ENCODE measurements at places on chromosomes 13 and 19.

DNA sequence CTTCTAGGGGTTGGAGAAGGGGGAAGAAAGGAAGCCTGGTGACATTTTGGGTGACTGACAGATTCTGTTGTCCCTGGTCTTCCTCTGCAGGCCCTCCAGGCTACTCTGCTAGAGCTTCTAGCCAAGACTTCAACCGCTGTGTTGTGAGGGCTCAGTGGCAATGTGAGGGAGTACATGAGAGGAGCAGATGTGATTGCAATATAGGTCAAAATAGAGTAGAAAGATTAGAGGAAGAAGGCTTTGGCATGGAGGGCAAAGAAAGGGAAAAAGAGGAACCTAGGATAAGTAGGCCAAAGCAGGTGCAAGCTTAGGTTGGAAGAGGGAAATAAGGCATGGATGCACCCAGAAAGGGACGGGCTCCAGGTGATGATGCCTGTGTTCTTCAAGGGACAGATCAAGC lies 216.9 kb downstream of the RGCC start:
- no peak for DNase-seq

DNA sequence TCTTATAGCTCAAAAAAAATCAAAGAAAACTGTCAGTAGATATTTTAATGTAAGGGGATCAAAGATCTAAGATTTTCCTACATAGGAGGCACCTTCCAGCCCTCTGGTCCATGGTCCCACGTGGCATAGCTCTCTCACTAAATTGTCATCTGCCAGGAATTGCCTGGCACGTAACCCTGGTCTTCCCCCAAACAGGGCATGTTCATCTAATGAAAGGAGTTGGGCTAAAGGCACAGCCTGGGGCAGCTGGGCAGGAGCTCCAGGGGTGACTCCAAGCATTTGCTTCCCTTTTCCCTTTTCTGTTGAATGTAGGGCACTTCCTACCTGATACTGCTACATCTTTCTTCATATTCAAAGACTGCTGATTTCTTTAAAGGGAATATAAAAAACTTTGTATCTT lies 148.7 kb downstream of the COL4A1 start:
- no peak for DNase-seq

DNA sequence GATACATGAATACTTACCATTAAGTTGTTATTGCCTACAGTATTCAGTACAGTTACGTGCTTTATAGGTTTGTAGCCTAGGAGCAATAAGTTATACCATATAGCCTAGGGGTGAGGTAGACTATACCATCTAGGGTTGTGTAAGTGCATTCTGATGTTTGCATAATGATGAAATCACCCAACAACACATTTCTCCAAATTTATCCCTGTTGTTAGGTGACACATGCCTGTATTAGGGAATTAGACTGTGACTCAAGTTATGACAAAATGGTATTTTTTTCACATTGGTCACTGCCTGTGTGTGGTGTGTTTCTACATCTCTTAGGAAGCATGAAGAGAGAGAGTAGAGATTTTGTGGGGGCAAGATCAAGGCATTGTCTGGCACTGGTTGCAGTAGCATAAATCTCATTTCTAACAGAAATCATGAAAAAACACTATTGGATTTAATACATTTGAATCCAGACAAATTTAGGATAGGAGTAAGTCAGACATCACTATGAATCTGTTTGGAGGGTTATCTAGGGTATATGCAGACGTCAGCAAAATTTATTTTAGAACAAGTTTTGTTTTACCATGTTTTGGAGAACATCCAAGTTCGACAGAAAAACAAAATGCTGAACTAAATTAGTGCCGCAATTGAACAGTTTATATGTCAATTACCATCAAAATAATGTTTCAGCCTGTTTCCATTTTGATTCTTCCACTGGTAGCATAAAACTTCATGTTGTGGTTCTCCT lies 332.1 kb downstream of the LMO7 start:
- DNase-seq = no peak

DNA sequence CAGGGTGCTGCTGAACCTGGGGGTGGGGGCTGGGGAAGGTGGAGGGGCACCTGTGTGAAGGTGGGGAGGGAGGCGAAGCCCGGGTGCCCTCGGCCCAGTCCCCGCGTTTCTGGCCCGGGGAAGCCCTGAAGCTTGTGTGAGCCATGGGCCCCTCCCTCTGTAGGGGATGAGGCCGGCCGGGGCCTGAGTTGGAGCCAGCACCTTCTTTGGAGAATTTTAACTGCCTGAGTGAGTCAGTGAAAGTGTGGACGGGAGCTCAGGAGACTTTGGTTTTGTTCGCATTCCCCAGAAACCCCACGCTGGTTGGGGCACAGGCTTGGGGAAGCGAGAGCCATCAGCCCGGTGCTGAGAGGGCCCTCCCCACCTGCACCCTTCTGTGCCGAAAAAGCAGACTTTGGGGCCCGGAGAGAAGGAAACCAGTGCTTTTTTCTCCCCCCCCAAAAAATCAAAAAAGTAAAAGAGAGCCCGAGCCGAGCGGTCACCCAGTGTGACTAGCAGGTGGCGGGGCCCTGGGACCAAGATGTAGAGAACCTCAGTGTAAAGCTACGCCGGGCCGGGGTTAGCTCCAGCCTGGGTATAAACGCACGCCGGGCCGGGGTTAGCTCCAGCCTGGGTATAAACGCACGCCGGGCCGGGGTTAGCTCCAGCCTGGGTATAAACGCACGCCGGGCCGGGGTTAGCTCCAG lies 45.1 kb downstream of the TMEM255B start:
- DNase-seq = no peak

GRCh38 chr19:55959996-55960675 lies 12.5 kb downstream of the NLRP8 start:
- DNase-seq = no peak

DNA sequence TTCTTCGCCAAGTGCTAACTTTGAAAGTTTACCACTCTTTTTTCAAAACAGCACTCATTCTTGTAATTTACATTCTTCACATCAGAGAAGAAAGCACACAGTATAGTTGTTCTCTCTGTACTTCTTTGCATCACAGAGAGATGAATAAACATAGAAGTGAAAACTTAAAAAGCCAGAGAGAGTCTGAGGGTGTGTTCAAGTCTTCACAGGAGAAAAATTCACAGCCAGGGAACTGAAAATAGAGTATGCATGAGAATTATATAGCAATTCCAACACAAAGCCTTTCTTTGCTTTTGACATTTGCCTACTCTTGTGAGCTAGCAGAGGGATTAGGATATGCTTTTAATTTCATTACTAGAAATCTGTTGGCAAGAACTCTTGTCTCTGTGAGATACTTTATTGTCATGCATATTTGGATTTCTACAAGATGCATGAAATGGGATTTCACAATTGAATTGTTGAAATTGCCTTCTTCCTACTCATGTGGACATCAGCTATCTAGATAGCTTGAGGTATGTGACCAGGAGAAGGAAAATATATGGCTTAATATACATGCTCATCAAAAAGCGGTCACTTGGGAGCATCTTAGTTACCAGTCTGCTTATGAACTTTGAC lies 166.1 kb downstream of the SLC7A1 start:
- no peak for DNase-seq

DNA sequence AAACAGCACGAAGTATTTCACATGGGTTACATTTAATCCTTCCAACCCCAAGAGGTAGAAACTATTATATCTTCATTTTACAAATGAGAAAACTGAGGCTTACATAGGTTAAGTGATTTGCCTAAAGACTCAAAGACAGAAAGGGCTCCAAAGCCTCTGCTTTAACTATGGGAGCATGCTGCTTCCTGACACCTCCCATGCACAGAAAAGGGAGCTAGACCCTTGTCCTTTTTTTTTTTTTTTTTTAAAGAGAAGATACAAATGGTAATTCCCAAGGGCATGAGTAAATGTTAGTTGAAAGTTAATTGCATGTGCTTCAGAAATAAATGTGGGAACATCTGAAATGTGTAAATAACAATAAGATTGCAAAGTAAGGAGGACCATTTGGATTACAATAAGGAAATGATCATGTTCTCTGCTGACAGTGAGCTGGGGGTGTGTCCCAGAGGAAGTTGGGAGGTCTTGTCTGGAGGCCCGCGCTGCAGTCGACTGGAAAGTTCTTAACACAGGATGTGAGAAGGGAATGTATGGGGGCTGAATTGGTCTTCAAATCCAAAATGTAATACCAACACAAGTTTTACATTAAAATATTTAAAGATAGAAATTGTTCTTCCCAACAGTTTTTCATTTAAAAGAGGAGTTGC lies 500.3 kb downstream of the KLF12 start:
- no peak for DNase-seq

DNA sequence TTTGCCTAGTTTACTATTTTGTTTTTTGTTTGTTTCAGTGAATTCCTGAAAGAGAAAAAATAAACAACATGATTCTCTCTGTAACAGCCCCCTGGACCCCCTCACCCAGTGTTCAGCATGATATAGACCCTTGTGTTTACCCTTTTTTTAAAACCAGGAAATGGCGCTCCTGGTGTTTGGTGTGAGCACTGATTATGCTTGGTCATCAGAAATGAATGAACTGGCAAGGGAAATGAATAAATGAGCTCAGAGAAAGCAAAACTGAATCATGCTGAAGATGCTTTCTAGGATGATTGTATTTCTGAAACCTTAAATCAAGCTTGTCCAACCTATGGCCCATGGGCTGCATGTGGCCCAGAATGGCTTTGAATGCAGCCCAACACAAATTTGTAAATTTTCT lies 22.1 kb downstream of the WASF3 start:
- no peak for DNase-seq

- no peak for DNase-seq
Measured at GRCh38 chr19:55621673-55622231, 2.6 kb downstream of the ZNF784 start.

- DNase-seq = peak; percentile 39
Measured at GRCh38 chr13:102555914-102556553, 40.8 kb upstream of the TPP2 start.

DNA sequence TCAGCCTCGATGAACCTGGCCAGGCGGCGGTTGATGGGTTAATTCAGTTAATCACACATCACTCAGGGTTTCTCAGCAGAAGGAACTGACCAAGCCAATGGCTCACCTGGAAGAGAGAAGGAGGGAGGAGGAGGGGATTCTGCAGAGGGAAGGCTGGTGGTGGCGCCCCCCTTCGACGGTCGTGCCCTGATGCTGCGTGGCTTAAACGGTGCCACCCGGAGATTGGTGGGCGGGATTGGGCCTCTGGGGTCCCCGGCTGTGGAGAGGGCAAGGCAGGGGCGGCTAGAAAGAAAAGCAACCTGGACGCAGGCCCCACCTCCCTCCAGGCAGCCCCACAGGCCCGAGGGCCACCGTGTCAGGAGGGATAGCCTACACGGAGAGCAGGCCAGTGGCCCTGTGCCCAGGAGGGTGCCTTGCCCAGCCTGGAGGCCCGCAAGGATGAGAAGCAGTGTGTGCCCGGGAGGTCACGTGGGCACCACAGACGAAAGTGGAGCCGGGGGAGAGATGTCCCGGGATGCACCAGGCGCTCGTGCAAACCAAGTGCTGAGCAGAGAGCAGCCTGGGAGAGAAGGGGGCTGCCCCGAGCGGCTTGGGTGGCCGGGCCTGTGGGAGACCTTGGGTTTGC lies 16.0 kb downstream of the CSNK1G2 start:
- no peak for DNase-seq

DNA sequence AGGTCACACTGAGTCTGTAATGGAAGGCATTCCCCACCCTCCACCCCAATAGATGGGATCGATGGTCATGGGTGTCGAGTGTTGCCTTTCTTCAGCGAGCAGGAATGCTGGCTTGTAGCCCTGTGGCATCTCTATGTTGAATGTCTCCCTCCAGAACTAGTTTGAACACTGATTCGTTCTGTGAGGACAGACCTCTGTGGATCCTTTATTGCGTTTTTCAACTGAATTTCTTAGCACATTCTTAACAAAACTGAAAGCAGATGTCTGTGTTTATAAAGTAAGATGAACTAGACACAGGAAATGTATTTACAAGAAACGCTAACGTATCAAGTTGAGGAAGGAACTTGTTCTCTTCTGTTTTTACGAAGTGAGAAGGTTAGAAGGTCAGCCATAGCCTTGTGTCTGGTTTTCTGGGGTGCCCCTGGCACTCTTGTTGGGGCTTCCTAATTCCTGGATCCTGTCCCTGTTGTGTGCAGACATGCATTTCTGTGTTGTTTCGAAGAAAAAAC lies 36.8 kb upstream of the TM9SF2 start:
- peak; percentile 12 for DNase-seq

- DNase-seq = no peak
Measured at GRCh38 chr13:98098516-98098915, 44.4 kb upstream of the FARP1 start.

DNA sequence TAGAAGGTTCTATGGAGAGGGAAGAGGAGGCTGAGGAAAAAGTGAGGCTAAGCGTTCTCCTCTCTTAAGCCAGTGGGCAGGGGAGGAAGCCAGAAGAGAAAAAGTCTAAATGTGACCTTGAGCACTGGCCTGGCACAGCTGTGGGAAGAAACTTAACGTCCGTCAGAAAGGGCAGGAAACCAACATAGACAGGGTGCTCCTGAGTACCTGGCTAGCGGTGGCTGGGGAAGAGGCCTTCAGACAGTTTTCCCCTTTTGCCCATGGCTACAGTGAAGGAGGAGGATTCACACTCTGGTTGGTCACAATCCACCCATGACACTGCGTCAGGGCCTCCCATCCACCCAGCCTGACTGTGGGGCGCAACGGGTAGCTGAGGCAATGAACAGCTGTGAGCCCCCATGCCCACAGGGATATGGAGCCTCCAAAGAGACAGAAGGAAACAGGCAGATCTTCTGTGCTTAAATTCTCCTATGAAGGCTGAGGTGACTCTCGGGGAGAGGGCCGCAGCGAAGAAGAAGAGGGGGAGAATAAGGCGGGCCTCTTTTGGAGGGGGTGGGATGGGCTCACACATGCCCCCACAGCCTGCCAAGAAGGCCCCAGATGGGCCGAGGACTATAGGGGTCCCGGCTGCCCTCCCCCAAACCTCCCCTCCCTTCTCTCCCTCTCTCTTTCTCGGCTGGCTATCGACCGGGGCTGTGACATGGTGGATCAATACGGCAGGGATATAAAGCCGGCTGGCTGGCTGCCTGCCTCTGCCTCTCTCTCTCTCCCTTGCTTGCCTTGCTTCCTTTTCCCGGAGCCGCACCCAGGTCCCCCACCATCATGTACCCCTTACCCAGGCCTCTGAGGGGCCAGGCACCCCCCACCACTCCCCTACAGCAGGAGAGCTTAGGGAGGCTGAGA lies 19.8 kb upstream of the POU2F2 start:
- no peak for DNase-seq

- no peak for DNase-seq
Measured at GRCh38 chr13:108917581-108917980, 288.2 kb downstream of the MYO16 start.

- no peak for DNase-seq
Measured at GRCh38 chr13:85509512-85509911, 289.7 kb downstream of the SLITRK6 start.

DNA sequence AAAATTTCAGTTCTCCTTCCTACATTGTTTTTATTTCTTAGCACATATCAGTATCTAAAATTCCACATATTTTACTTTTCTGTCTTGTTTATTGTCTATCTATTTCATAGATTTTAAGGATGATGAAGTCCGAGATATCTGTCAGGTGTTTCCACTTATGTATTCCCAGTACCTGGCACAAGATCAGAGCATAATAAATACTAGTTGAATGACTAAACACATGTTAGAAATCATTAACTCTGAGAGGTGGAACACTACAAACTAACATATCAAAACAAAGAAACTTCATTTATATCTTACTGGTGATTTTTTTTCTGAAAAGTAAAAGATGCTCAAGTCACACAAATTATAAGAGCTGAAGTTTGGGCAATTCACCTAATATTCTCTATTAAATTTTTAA lies 1208.3 kb downstream of the PCDH9 start:
- no peak for DNase-seq

GRCh38 chr13:59043016-59043415 lies 1120.7 kb downstream of the DIAPH3 start:
- no peak for DNase-seq
